AML-193 (cell line): ENCODE measurements at places on chromosomes 1 and 21.

DNA sequence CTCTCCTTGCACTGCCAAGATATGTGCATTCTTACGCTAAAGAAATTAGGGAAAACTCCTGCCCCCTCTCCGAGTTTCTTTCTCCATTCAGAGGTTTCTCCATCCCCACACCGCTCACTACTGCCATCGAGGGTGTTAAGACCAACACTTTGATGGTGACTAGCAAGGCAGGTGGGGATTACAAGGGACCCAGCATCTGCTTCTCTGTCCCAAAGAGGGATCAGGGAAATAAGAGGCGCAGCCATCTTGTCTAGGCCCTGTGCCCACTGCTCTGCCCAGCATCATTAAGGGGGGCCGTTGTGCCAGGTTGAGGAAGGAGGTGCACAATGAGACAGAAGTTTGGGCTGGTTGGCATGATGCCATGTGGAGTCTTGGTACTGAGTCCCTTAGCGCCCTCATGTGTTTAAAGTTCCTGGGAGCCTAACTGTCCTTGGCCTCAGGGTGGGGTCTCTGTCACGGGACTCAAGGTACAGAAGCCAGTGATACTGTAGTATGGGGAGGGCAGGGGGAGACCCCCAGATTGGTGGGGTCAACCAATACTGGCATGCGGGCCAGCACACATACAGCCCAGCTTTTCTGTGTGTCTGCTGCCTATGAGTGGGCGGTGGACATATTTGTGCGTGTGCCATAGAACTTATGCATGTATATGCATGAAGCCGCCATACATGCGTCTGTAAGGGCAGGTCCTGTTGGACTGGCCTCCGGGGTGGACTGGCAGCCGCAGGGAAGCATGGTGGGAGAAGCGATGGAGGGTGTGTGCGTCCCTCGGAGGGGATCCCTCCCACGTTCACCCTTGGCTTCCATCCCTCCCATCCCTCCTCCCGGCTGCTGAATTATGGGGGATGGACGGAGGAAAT lies 5.5 kb downstream of the EFNA3 start:
- peak; percentile 35 for DNase-seq

DNA sequence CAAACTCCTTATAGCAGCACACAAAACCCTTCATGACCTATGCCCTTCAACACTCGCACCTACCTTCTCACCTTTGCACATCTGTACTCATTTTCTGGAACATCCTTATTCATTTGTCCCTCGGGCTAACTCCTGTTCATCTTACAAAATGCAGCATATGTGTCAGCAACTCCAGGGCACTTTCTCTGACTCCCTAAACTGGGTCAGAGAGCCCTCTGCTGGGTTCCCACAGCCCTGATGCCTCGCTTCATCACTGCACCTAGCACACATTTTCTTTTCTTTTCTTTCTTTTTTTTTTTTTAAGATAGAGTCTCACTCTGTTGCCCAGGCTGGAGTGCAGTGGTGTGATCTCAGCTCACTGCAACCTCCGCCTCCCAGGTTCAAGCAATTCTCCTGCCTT lies 54.0 kb downstream of the RAB3B start:
- no peak for DNase-seq

DNA sequence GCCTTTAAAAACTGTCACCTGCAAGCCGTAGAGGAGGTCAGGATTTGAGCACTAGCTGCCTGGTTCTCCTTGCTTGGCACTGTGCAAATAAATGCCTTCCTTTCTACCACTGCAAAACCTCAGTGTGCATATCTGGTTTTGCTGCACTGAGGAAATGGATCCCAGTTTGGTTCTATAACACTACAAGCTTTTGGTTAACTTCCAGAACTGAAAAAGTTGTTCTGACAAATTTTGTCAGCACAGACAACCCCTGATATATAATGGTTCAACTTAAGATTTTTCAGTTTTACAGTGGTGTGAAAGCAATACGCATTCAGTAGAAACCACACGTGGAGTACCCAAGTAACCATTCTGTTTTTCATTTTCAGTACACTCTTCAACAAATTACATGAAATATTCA lies 29.8 kb upstream of the GALNT2 start:
- no peak for DNase-seq

GRCh38 chr1:185016880-185017279 lies 28.5 kb upstream of the RNF2 start:
- DNase-seq, result no peak

- no peak for DNase-seq
Measured at GRCh38 chr1:164296172-164296571, 262.8 kb upstream of the PBX1 start.

DNA sequence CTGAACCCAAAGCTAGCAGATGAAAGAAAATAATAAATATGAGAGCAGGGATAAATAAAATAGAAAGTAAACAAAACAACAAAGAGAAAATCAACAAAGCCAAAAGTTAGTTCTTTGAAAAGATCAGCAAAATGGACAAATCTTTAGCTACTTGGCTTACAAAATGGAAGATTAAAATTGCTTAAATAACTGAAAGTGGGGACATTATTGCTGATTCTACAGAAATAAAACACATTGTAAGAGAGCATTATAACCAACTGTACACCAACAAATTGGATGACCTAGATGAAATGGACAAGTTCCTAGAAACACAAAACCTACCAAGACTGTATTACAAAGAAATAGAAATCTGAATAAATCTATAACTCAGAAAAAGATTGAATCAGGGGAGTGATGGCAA lies 238.3 kb upstream of the C1orf87 start:
- DNase-seq, result no peak

GRCh38 chr1:21329209-21329844 lies 39.1 kb upstream of the ECE1 start:
- DNase-seq, result no peak

GRCh38 chr1:11740258-11741192 lies 4.6 kb downstream of the AGTRAP start:
- DNase-seq, result peak; percentile 69

GRCh38 chr1:225848030-225848955 lies 33.9 kb downstream of the TMEM63A start:
- no peak for DNase-seq
